ENCODE measurements at places on chromosomes 1 and 21. TPM values are rescaled to one million over a fixed set of nuclear protein-coding genes. Genes with fewer than 3 reads are reported as not detected.

- no peak for DNase-seq
These were observed 4.5 kb downstream of the CFHR3 start for GRCh38 chr1:196779093-196779492.

GRCh38 chr1:156860628-156861423 is at the start of gene NTRK1:
Gene NTRK1 (plus strand): TSS chr1:156860865. CDS start chr1:156860935, 70 bp downstream.
- DNase-seq, result peak; percentile 51

GRCh38 chr1:94038511-94038910 is 82.4 kb downstream of the ABCA4 start:
- no peak for DNase-seq

- no peak for DNase-seq
These were observed 17.5 kb downstream of the CSDE1 start for GRCh38 chr1:114740331-114740730.

- DNase-seq, result no peak
These were observed 343.9 kb upstream of the AJAP1 start for GRCh38 chr1:4310396-4310923.

- DNase-seq, result no peak
These were observed 13.4 kb downstream of the THEMIS2 start for GRCh38 chr1:27885621-27886352.

- DNase-seq, result no peak
These were observed 133.8 kb downstream of the GLIS1 start for GRCh38 chr1:53605181-53605580.

The DMRTA2 gene
- not detected for total RNA-seq

DNA sequence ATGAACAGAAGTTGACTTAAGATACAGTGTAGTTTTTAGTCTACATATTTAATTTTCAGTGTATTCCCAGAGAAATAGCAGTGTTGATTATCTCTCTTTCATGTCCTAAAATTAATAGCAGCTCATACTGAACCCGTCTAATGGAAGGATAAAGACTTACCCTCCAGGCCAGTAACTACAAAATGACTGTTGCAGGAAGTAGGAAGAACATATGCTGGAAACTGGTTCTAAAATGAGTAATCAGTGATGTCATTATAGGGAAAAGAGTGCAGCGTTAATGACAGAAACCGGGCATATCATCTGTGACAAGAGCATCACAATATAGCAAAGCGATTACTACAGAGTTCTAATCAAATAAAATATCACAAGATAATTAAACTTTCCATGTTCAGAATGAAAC is 385.5 kb downstream of the SMYD3 start:
- DNase-seq, result no peak

The KLHDC9 gene
- 0.49 TPM for total RNA-seq

DNA sequence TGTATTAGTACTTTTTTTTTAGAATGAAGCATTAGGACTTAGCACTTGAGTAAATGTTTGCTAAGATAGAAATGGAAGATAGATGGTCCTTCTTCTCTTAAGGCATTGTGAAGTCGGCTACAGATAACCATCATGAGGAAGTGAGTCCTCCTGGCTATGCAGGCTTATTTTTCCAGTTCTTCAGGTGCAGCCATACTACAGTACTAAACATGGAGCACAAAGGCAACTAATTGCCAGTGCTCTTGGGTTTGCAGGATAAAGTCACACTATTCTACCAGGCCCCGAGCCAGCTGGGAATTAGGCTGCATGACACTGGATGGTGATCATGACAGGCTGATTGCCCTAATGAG is 197.3 kb upstream of the SGIP1 start:
- no peak for DNase-seq

The KPRP gene
- not detected for total RNA-seq

The CD1B gene
- total RNA-seq, result not detected

The SYPL2 gene
- not detected for total RNA-seq

DNA sequence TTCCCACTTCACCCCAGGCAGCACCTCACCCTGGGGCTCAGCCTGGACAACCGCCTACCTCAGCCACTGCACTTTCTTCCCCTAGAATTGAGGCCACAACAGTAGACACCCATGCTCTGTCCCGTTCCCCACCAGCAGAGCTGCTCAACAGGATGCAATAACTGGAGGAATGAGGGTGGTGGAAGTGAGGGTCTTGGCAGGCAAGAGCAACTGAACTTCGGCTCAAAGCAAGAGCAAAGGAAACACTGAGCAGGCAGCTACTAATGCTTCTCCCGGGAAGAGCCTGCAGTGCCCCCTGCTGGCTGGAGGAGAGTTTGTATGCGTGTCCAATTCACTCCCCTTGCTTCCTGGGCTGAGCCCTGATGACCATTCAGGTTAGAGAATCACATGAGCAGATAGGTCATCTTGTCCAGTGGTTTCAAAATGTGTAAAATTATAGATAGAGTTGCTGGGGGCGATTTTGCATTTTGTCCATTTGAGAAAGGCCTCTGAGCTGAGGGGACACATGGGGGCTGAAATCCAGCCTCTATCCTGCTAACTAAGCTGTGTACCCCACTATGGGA is 13.9 kb downstream of the NT5C1A start:
- peak; percentile 49 for DNase-seq

GRCh38 chr1:97904534-97904933 is 16.3 kb downstream of the DPYD start:
- DNase-seq, result no peak

The AZIN2 gene
- total RNA-seq, result 2.5 TPM

The ADCY10 gene
- total RNA-seq, result not detected

- no peak for DNase-seq
These were observed 5.9 kb upstream of the A3GALT2 start for GRCh38 chr1:33326785-33327184.

DNA sequence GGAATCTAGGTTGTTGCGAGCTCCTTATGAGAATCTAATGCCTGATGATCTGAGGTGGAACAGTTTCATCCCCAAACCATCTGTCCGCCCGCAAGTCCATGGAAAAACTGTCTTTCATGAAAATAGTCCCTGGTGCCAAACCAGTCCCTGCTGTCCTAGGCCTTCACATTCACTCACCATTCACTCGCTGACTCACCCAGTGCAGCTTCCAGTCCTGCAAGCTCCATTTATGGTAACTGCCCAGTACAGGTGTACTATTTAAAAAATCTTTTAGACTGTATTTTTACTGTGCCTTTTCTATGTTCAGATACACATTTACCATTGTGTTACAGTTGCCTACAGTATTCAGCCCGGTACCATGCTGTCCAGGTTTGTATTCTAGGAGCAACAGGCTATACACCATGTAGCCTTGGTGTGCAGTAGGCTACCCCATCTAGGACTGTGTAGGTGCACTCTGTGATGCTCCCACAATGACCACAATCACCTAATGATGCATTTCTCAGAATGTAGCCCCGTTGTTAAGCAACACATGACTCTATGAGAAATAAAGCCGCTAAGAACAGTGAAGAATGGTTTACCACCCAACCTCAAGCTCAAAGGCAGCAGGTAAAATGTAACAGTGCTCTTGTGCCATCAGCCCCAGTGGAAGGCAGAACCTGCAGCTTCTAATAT is 2.4 kb downstream of the ECHDC2 start:
- DNase-seq, result no peak

The TRIM45 gene
- 1.3 TPM for total RNA-seq
